ENCODE measurements at places on chromosomes 2 and 18.

GRCh38 chr18:48862132-48862531, 88.6 kb downstream of the SMAD7 start:
- no peak for DNase-seq

GRCh38 chr2:65746931-65747675, 314.7 kb upstream of the SPRED2 start:
- no peak for DNase-seq

DNA sequence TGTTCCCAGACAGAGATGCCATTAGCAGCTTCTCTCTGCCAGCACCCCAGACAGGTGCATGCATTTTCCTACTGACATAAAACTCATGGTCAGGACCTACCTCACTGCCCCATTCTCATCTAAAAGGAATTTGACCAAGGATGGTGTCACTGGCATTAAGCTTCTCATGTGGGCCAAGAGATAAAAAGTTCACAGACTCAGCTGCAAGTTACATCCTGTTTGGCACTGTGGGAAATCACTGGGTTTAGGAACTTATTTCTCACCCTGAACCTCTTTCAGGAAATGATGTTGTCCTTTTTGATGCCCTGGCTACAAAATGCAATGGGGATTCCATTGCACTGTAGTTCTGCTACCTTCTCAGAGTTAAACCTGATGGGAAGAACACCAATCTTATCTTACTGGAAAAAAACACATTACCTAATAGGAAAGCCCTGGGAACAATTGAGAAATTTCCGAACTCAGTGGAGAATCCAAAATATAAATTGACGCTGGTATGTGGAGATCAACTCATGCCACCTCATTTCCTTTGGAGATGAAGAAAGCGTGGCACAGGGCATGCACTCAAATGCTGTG, 252.1 kb upstream of the COPS8 start:
- peak; percentile 26 for DNase-seq

GRCh38 chr18:50472941-50473340, 86.9 kb upstream of the MAPK4 start:
- no peak for DNase-seq

DNA sequence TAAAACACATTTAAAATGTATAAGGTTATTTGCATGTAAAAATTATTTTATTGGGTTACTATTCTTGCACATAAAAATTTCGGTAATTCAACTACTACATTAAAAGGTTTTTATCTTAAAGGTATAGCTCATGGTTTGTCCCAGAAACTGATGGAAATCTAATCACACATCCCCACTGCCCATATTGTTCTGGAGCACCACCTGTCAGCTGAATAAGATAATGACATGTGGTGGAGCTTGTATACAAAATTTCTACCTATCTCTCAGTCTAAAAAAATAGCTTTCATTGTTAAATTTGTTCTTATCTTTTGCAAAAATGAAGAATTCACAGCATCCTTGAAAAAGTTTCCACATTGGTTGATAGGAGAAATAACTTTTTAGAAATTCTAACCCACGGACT, 18.3 kb downstream of the ERBB4 start:
- DNase-seq, result no peak

DNA sequence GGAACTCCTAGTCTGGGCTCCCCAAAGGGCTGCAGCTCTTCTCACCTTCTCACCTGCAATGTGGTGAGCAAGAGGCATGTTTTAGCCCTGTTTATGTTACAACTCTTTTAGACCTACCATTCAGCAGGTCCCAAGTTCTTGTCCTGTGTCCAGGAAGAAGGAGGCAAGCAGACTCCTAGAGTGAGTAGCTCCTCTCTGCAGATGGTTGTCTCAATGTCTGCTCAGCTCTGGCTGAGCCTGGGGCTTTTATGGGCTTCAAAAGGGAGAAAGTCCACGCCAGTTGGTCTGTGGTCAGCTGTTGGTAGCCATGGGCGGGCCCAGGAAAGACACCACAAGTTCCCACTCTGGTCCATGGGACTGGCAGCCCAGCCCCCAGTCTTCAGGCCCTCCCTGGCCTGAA, 148.1 kb upstream of the HS6ST1 start:
- no peak for DNase-seq

DNA sequence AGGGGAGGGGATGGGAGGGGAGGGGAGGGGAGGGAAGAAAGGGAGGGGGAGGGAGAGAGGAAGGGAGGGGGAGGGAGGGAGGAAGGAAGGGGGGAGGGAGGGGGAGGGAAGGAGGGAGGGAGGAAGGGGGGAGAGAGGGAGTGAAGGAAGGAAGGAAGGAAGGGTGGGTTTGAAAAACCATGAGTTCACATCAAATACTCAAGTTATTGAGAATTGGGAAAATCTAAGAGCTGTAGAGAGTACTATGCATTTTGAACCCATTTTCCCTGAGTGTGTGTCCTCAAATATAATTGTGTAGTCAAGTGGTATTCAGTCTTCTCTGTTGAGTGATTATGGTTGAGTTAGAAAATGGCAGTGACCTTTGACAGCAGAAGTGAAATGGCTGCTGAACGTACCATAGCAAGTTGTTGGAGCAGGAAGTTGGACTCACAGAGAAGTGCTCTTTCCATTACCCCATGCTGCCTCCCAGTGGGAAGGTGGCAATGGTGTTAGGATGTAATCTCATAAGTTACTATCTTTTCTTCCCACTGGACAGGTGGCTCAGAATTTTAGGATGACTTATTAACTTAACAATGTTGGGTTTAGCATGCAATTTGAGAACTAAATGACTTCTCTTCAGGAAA, 214.6 kb downstream of the SETBP1 start:
- DNase-seq, result peak; percentile 71

Data from RPMI7951 (cell line).